ENCODE measurements at places on chromosomes 1 and 21. TPM values are rescaled to one million over a fixed set of nuclear protein-coding genes. Genes with fewer than 3 reads are reported as not detected.

DNA sequence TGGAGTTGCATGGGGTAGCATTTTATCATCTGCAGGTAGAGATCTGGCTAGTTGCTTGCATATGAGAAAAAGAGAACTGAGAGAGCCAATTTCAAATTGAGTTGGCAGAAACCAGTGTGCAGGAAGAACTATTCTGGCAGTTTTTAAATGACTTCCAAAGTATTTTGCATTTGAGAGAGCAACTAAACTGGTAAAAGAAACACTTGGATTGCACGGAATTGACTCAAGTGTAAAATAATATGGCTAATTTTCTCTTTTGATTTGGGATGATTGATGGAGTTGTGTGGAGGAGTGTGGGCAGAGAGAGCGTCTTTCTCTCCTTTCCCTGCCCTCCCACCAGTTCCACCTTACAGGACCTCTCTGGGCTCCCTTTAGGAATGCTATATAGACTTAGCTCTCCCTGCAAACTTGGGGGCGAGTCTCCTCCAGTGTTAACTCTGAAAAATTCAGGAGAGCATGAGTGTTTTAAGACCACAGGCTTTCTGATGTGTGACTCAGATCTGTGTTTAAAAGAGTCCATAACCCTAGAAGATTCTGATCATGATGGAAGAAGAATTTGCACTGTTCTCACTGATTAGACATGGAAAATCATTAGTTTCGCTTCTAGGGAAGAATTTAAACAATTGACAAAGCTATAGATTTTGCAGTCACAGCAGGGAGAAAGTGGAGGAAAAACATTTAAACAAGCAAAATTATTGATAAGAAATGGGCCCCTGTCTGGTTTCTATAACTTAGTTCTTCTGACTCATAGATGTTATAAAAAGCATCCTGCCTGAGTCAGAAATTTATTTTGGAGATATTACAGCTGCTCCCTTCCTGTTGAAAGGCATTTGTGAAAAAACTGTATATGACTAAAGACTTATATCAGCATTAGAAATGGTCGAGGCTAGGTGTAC, 24.9 kb upstream of the CTBS start:
- DNase-seq: no peak

DNA sequence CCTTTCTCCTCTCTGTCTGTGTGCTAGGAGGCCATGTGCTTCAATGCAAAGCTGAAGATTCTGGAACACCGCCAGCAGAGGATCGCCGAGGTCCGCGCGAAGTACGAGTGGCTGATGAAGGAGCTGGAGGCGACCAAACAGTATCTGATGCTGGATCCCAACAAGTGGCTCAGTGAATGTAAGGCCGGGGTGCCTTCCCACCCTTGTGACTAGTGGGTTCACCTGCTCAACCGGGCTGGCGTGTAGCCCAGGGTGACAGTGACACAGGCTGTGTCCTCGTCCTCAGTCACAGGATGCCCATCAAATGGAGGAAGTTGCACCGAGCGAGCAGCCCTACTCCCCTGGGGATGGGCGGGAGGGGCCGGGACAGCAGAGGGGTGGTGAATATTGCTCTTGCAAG, 544.1 kb downstream of the KIF26B start:
- no peak for DNase-seq

GRCh38 chr1:111743679-111744101, 4.5 kb upstream of the INKA2 start:
- DNase-seq: peak; percentile 53

DNA sequence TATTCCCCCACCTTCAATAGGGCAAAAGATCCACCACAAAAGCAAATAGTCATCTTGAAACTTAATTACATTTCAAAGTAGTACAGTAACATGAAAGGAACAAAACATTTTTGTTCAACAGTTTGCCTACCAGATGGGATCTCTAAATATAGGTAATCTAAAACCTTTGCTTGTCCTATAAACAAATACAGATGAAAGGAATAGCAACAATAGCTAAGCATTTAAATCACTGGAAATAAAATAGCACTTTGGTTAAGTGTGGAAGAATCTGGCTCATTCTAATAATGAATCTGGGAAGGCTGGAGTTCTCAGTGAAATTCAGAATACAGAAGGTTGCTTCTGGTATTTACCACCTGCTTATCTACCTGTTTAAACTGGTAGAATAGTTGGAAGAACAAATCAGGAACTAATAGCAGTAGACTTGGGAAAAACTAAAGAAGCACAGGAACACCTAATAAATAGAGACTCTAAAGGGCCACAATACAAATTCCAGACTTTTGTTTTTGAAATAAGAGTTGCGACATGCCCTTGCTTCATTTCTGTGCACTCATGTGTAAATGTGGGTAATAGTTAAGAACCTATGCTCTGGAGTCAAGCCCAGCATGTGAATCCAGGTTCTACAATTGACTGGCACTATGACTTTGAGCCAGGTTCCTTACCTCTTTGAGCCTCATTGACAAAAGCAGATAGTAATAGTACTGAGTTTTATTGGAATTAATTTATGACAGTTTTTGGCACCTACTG, 2.3 kb upstream of the LYPLAL1 start:
- DNase-seq: no peak

- no peak for DNase-seq
Observed at GRCh38 chr1:24248859-24249258, 61.8 kb upstream of the IFNLR1 start.

DNA sequence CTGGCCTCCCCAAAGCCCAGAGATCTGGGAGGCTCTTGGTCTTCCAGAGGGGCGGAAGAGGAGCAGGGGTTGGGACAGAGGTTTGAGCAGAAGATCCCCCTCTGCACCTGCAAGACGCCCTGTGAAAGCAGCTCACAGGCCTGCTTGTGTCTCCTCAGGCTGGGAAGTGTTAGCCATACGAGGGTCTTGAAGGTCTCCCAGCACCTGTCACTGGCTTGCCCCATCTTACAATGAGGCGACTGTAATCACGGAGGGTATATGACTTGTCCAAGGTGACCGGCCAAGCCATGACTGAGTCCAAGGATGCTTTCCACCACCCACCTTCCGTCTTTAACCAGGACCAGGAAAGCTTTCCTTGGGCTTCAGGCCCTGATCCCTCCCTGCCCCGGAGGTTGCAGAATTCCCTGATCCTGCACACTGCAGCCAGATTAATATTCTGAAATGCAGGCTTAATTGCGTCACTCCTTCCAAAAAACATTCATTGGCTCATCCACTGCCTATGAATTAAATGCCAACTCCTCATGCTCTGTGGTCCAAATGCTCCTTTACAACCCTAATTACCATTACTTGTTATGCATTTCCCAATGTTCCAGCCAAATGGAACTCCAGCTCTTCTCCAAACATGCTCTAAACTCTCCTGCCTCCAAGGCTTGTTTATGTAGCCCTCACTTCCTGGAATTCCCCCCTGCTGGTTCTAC, 64.0 kb downstream of the DDX20 start:
- DNase-seq: peak; percentile 47

PLPPR5 gene
- not detected for total RNA-seq

SPAG17 gene
- not detected for total RNA-seq

Measured in mesenteric fat pad (tissue), 1 donor.